Right renal cortex interstitium (tissue), 3 donors: ENCODE measurements at places on chromosomes 5 and 9. TPM values are rescaled to one million over a fixed set of nuclear protein-coding genes. Genes with fewer than 3 reads are reported as not detected.

DNA sequence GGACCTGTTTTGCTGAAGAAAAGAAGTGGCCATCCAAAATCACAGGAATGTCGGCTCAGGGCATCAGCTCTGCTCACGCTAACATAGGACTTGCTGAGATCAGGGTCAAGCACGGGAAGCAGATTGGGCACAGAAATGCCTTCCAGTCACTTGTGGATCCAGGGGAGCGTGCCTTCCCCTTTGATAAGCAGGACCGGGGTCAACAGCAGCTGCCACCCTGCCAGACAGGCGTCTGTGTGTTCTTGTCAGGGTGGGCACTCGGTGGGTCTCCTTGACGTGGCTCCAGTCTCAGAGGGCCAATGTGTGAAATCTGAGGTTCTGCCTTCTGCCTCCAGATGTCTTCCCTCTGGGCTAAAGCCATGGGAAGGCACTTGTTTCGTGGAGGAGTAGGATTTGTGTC lies 313.7 kb upstream of the IRX4 start:
- DNase-seq = no peak

DNA sequence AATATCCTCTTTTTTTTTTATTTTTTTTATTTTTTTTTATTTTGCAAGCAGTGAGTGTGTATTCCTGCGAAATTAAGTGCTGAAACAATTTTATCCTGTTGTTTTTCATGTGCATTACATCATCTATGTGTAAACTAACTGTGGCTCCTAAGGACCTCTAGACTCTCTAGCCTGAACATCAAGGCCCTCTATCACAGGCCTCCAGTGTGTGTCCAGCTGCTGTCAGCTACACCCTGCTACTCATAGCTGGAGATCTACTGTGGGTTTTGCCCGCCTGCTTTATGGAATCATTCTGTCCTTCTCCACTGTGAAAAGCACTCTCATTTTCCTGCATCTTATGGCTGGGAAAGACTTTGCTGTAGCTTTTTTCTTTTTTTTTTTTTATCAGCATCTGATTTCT lies 157.8 kb downstream of the KCTD16 start:
- no peak for DNase-seq

The CAVIN4 gene
- 2.9 TPM for polyA plus RNA-seq

The C9orf85 gene
- 15.5 TPM for polyA plus RNA-seq

- DNase-seq = no peak
Measured at GRCh38 chr9:95379630-95380029, 62.1 kb upstream of the FANCC start.

- peak; percentile 44 for DNase-seq
Measured at GRCh38 chr9:84315278-84315877, 25.2 kb downstream of the SLC28A3 start.

DNA sequence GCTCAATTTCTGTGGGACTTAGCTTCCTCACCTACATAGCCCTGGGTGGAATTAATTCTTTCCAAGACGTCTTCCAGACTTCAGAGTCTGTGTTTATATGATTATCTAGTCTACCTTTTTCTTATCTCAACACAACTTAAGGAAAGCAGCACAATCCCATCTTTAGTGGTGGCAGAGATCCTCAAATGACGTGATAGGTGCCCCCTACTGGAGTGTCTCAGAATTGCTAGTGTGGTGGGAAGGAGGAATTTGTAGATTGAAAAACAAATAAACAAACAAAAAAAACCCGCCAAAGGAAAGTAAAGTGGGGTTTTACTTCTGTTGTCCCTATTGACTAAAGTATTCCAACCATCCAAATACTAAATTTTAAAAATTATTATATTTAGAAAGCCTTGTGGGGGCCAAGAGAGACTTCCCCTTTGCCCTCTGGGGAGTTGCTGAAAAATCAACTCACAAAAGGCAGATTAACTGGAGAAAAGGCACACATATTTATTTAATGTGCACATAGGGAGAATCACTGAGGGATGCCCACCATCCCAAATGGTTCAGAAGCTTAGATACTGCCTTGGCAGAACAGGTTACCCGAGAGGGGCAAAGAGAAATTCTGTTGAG lies 283.3 kb downstream of the TMEM167A start:
- DNase-seq = no peak

The ZCCHC9 gene
- polyA plus RNA-seq = 40.4 TPM

DNA sequence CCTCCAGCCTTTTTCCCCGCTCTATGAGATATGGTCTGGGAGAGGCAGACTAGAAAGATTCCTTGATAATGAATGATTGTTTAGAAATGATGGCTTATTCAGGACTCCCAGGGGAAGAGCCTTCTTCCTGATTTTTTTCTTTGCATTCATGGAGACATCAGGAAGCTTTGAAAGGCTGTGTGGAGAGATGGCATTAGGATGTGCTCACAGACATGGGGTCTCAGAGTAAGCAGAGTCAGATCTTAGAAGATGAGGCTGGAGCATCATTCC lies 37.1 kb downstream of the PPARGC1B start:
- DNase-seq = no peak

The EXOSC2 gene
- polyA plus RNA-seq = 41.5 TPM

DNA sequence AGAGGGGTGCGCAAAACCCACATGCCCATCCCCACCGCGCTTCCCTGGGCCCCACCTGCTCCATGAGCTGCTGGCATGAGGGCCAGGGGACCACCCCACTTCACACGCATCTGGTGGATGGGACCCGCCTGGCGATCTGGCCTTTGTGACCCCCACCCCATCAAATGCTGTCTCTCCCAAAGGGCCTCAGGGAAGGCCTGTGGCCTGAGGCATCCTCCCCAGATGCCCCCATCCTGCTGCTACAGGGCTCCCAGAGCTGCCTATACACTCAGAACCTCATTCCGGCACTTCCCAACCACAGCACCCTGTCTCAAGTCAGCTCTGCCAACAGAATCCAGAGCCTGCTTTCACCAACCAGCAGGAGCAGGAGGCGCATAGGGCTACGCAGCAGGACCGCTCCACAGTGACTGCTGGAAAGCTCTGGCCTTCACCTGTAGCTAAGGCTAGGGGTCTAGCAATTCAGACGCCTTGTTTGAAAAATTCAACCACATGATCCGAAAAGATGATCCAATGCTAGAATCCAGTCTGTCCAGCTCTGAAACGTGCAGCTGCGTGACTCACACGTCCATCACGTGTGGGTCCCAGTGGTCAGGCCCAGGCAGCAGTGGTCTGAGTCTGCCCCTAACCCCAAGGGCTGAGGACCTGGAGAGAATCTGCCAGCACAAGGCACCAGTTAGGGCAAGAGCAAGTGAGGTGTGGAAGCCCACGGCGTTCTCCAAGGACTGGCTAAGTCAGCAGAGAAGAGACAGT lies 1.4 kb upstream of the SNAPC4 start:
- DNase-seq = no peak

DNA sequence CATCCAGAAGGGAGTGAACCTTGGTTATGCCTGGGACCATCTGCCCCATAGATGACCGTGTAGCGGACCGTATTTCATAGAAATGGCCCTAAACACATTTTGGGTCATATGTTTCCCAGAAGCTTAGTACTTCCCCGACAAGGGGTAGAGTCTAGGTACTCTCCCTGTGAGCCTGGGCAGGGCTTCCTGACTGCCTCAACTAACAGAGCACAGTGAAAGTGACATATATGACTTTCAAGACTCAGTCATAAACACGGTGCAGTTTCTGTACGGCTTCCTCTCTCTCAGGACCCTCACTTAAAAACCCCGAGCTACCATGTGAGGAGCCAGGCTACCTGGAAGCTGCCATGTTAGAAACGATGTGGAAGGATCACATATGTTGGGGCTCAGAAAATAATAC lies 20.9 kb downstream of the C9orf57 start:
- no peak for DNase-seq

GRCh38 chr5:173018358-173018757 lies 34.8 kb downstream of the ATP6V0E1 start:
- no peak for DNase-seq

DNA sequence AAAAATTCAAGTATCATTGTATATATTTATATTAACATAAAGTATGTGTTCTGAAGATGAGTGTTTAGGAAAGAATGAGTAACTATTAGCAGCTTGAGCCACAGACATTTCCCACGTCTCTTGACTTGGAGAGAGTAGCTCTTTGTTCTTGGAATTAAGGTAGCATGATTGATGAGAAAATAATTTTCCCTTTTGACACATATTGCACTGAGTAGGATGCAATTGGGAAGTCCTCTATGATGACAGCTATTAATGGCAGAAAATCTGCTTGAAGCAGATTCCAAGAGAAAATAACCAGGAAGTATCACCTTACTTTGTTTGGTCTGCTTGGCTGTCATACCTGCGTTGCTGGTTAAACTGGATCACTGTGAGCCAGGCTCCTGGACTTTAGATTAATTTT lies 204.8 kb downstream of the TLE4 start:
- DNase-seq = no peak

The WDR38 gene
- polyA plus RNA-seq = 0.37 TPM

The GABRA1 gene
- 0.10 TPM for polyA plus RNA-seq

- DNase-seq = no peak
Measured at GRCh38 chr5:92505925-92506324, 1075.1 kb downstream of the NR2F1-AS1 start.

The IRX2 gene
- polyA plus RNA-seq = 23.2 TPM

- no peak for DNase-seq
Measured at GRCh38 chr9:69955536-69956355, 87.9 kb upstream of the MAMDC2 start.

The ACTL7B gene
- polyA plus RNA-seq = not detected

DNA sequence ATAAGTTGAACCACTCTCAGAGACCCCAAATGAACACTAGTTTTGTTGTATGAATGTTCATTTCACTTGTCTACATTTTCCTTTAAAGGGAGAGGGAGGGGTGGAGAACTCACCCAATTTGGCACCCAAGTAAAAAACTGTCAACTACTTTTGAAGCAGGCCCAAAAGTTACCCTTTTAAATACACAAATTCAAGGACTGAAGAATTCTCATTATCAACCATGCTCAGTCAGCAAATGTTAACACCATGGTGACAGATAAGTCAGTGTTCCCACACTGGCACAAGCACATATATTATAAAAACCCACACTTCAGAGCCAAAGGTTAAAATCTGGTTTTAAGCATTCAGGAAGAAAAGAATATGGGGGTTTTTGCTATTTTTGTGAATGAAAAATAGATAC lies 31.6 kb downstream of the CSNK1A1 start:
- DNase-seq = no peak

- DNase-seq = no peak
Measured at GRCh38 chr5:91607675-91608074, 224.6 kb upstream of the ARRDC3 start.

DNA sequence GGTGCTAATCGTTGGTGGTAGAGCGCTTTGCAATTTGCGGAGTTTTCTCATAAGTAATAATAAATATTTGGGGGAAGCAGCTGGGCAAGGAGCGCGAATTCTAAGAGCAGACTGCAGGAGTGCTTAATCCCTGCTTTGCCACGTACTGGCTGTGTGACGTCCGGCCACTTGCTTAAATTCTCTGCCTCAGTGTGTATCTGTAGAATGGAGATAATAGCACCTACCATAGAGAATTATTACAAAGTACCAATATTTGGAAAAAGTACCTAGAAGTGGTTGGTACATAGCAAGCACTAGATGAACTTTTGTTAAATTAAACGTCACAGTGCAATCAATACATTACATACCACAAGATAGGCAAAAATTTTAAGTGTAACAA lies 598 bp upstream of the TMED7 start:
- no peak for DNase-seq

The LECT2 gene
- 2.1 TPM for polyA plus RNA-seq

DNA sequence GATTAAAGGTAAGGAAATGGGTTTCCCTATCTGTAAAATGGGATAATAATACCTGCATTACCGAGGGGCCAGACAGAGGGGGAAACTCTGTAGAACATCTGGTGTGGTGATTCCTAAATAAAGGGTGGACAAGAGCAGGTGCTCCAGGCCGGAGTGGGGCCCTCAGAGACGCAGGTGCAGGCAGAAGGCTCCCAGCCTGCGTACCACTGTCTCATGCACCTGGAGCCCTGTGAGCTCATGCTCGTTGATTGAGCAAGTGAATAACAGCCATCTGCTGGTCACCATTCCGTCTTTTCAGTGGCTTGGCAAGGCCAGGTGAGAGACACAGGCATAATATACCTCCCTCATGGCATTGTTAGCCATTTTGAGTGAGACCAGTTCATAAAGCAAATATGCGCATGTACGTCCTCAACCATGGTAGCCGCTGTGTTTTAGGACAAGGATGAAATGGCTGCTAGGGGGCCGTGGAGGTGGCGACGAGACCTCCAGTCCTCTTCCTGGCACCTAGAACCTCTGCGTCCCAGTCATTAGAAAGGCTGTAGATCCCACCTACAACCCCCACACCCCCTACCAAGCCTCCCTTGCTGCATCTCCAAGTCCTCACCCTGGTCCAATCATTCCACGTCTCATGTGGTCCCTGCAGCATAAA lies 198.0 kb upstream of the MVB12B start:
- no peak for DNase-seq

The LHX3 gene
- not detected for polyA plus RNA-seq

DNA sequence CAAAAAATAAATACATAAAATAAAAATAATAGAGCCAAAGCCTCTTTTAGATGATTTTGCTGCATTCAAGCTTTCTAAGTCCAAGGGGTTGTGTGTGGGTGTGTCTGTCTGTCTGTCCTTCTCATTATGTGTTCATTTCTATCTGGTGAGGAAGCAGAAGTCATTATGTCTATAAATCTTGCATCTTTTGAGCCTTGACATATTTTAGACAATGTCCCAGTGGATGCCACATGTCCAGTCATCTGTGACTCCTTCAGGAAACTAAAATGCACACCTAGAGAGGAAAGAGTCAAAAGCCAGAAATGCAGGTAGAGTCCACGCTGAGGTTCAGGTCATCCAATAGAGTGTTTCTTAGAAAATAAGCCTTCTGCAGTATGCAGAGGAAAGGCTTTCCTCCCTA lies 80.9 kb downstream of the GALNT10 start:
- DNase-seq = no peak

- peak; percentile 60 for DNase-seq
Measured at GRCh38 chr9:88949425-88949824, 41.8 kb upstream of the S1PR3 start.

DNA sequence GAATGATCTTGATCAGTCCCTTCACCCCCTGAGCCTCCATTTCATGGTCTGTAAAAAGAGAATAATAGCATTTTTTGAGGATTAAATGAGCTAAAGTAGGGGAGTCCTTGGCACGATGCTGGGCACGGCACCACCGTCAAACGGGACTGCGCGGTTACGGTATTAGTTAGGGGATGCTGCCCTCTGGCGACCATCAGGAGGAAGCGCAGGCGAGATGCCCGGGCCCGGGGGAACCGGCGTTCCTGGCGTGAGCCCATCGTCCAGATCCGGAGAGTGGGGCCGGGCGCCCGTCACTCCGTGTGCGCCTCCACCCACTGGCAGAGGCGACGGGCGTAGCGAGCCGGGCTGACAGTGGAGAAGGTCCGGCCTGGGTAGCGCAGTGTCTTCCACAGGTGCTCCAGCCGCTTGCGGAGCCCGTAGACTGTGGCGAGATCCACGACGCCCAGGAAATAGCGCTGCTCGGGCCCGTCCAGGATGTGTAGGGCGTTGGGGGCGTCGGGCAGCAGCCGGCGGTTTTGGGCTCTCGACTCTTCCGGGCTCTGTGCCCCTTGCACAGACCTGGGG lies 4.8 kb upstream of the ST6GALNAC4 start:
- no peak for DNase-seq
